Naive B cell (primary cell): ENCODE measurements at places on chromosomes 5 and 9. TPM values are rescaled to one million over a fixed set of nuclear protein-coding genes. Genes with fewer than 3 reads are reported as not detected.

Gene PFN3
- not detected for polyA plus RNA-seq

Gene RNF180
- not detected for polyA plus RNA-seq

Gene PHYHD1
- polyA plus RNA-seq: not detected

Gene LRRTM2
- polyA plus RNA-seq: 0.12 TPM

Gene BAAT
- polyA plus RNA-seq: not detected

Gene GOLGA1
- polyA plus RNA-seq: 7.0 TPM

Gene ARHGAP26
- 3.7 TPM for polyA plus RNA-seq

Gene NCBP1
- polyA plus RNA-seq: 12.1 TPM

Gene FOXD4L6
- polyA plus RNA-seq: not detected

Gene ZNG1E
- polyA plus RNA-seq: 44.3 TPM

Gene NUTM2F
- not detected for polyA plus RNA-seq

Gene COL15A1
- polyA plus RNA-seq: not detected

Gene MED22
- polyA plus RNA-seq: 14.9 TPM

DNA sequence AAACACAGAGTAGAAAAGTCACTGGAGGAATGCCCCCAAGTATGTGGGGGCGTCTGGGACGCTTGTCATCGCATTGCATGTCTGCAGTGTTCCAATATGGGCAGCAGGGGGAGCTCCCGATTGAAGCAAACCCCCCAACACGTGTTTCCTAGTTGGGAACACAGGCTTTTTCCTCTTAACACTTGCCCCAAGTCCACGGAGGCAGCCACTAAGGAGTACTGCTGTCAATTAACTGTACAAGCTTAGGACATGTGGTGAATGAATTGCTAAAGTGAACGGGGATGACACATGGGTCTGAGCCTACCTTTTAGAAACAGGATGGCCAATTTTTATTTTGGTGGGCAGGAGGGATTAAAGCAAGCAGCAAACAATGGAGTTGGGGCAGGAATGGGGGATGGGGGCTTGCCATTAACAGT is 2.2 kb downstream of the GABRB2 start:
- DNase-seq: no peak

GRCh38 chr9:87147839-87148238 is 200.5 kb upstream of the GAS1 start:
- DNase-seq: no peak

GRCh38 chr9:129146441-129146941 is 31.6 kb downstream of the IER5L start:
- DNase-seq: no peak

GRCh38 chr5:38079620-38080402 is 178.5 kb upstream of the EGFLAM start:
- DNase-seq: no peak

GRCh38 chr9:136759436-136760325 is 1.6 kb upstream of the LCN8 start:
- no peak for DNase-seq

GRCh38 chr9:126233913-126234525 is 92.6 kb upstream of the MVB12B start:
- no peak for DNase-seq

DNA sequence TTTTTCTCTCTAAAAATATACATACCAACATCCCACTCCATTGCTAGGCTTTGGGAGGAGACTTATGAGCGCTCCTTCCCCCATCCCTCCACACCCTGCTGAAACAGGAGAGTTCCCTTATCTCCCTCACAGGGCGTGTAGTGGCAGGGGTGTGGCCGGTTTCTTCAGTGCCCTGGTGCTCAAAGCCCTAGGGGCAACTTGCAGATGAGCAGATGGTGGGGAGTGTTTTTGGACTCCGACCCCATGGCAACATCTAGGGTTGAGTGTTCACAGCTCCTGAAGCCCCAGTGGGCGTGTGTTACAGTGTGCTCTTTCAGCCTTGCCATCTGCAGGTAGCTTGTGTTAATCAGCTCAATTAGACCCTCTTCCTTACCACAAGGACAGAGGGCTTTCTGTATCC is 409.5 kb downstream of the MAT2B start:
- DNase-seq: peak; percentile 93

- DNase-seq: no peak
Measured at GRCh38 chr9:73038089-73038509, 85.2 kb upstream of the ALDH1A1 start.

GRCh38 chr5:122773619-122774018 is 1.3 kb upstream of the SNX2 start:
- DNase-seq: no peak

- DNase-seq: no peak
Measured at GRCh38 chr5:67619235-67619634, 422.6 kb upstream of the CD180 start.

GRCh38 chr9:123550012-123550411 is 194.0 kb downstream of the CRB2 start:
- DNase-seq: no peak

GRCh38 chr9:27787891-27788290 is 214.6 kb upstream of the C9orf72 start:
- no peak for DNase-seq

DNA sequence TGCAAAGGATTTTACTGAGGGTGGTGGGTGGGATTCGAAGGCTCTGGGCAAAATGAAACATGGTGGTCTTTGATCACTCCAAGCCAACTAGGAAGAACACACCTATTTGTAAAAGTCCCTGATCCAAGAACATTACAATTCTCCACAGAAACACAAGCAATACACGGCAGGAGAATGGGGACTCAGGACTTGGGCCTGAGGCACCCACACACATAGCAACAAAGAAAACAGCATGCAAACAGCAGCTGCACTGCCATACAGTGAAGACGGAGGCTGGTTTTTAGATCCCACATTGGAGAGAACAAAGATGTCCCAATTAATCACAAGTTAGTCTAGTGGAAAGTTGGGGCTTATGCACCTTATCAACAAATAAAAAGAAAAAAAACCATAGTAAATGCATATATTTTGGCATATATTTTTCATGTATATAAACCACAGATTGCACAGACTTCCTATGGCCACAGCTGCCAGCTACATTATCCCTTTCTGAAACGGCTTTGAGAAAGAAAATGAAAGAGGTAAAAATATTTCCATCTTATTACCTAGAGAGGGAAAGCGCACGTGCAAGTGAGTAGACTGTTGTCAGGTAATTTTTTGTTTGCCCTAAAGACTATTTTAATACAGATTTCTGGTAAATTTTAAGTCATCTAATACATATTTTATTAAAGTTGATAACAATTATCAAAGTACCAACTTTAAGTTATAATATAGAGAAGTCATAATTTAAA is 410.9 kb downstream of the BNC2 start:
- DNase-seq: no peak

DNA sequence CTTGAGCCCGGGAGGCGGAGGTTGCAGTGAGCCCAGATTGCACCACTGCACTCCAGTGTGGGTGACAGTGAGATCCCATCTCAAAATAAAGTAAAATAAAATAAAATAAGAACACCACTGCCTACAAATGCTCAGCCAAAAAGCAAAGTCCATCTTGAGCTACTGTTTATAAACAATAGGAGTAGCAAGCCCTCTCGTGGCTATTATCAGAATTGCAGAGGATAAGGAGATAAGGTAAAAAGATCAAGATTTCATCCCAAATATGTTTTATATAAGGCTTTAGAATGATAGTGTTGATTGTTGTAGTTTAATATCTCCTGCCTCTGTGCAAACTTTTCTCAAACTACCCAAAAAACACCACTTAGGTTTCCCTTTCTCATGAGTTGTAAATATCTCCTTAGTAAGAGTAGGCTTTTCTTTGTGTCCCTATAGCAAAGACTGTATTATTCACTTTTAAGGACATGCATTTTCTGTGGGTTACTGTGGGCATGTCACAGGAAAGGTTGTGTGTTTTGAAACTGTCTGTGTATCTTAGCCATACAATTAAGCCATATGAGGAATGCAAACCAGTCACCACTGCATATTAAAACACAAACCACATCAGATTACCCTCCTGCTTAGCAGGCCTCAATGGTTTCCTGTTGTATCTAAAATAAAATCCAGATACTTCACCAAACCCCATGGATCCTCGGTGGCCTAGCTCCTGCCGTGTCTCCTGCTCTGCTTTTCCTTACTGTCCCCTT is 31.8 kb upstream of the CKS2 start:
- DNase-seq: no peak

DNA sequence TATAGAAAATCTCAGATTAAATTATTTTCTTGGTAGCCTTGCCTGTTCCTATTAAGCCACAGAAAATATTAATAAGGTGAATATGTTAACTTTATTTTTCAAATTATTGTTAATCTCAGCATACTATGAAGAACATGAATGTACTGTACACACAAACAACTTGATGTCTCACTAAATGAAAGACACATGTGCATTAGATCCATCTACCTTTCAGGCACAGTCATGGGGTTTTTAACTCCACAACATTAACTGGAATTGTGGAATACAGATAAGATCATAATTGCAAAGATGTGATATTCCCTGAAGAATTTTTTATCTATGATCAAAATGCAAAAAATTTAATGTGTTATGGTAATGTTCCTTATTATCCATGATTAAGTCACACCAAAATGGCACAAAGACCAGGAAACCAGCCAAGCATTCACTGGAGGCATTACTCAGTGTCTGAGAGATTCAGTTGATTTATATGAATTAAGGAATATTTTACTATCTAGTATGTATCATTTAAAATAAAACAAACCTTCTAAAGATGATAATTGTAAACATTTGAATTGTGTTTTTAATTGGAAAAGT is 150.0 kb upstream of the VCAN start:
- DNase-seq: no peak

- no peak for DNase-seq
Measured at GRCh38 chr9:72139226-72139625, 10.0 kb upstream of the GDA start.

- no peak for DNase-seq
Measured at GRCh38 chr5:122907276-122907675, 61.9 kb downstream of the SNX24 start.

- no peak for DNase-seq
Measured at GRCh38 chr9:131709771-131710431, 30.0 kb downstream of the RAPGEF1 start.

GRCh38 chr5:179623906-179624741 is 653 bp upstream of the HNRNPH1 start:
- DNase-seq: no peak

- no peak for DNase-seq
Measured at GRCh38 chr5:510521-510920, 13.7 kb downstream of the SLC9A3 start.

DNA sequence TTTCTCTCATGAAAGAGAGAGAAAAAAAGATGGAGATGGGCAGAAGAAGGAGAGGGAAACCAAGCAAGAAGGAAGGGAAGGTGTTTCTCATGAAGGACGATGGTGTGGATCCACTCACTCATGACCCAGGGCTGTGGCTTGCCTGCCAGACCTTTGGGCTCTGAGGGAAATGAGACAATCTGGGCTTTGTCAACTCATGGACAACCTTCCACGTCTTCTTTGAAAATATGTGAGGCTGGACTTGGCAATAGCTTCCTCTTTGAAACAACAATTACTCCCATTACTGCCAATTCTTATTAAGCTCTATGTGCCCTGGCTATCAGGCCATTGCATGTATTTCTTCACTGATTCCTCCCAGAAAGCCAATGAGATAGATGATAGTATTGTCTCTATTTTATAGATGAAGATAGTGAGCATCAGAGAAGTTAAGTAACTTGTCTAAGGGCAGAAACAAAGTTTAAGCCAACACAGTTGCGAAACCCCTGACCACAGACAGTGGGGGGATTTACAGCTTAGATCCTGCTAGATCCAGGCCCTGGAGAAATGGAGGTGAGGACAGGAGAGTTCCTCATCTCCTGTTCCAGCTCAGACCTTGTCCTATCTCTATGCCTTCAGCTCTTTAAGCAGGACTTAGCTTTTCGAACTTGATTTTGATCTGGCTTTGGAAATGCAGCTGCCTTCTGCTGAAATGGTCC is 132.4 kb downstream of the GCNT1 start:
- no peak for DNase-seq

DNA sequence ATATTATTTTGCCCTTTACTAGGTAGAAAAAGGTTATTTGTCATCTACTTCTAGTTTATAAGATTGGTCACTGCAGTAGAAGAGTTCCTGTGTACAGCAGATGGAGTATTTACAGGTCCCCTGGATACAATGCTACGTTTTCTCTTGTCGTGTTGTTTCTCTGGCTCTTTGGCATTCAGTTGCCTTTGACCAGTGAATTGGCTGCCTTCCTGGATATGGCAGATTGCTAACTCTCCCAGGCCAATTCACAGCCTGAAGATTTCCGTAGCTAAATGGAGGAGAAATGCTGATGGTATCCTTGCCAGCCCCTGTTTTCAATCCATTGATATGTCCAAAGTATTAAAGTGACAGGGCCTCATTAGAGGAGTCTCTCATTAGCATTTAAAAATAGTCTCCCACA is 32.5 kb upstream of the GNAQ start:
- no peak for DNase-seq

GRCh38 chr5:180649297-180650039 is at the start of gene FLT4:
FLT4 (minus strand) TSS chr5:180649600; CDS start chr5:180649545, 55 bp downstream.
- no peak for DNase-seq

DNA sequence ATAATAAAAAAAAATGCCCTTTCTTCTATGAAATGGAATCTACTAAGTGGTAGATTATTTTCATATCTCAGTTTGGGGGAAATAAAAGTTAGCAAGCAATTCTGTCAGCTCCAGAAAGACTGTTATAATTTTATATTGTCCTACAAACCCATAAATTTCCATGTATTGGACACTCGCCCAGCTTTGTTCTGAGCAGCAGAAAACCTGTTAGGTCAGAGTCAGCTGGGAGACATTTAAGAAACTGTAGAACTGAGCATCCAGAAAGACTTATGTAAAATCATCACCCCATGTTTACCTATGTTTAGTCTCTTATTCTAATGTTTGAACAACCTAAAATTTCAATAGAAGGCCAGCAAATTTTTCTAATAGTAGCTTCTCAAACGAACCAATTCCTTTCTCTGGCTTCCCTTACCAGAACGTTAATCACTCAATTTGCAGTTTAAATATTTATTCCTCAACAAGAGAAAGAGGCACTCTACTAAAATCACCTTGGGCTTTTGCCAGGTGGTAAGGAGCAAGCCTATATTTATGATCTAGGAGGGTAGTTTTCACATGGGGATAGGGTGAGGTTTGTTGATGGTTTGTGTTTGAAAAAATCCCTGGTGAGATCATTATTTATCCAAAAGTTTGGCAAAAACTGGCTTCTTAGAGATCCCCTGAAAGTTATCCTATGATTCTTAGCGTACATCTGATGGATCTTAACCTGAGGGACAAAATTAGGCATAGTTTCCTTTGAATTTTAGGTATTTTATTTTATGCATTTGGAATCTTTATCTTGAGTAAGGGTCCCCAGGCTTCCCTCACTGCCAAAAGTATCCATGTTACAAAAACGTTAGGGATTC is 34.4 kb downstream of the MACROH2A1 start:
- DNase-seq: no peak

- DNase-seq: no peak
Measured at GRCh38 chr5:88188458-88189132, 80.0 kb downstream of the TMEM161B start.
